NCI-H345 (cell line): ENCODE measurements at places on chromosomes 7 and 10.

DNA sequence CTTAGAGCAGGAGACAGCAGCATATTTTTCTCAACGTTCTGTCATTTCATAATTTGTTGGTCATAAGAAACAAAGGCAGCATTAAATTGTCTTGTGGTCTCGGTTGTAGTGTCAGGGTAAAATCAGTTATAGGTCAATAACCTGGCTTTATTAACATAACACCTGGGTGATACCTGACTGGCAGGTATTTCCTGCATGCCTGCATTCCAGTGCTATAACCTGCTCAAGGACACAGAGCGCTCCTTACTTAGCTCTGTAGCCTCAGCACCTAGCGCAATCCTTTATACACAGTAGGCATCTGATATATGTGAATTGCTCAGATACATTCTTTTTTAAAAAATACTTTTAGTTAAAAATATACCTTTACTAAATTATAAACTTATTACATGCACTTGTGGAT is 38.9 kb upstream of the PRKG1 start:
- DNase-seq, result no peak

- no peak for DNase-seq
These were observed 7.4 kb downstream of the TBL2 start for GRCh38 chr7:73570977-73571376.

- no peak for DNase-seq
These were observed 247.9 kb downstream of the BAMBI start for GRCh38 chr10:28925121-28925663.

GRCh38 chr7:7119729-7120128 is 62.6 kb upstream of the C1GALT1 start:
- DNase-seq, result no peak

DNA sequence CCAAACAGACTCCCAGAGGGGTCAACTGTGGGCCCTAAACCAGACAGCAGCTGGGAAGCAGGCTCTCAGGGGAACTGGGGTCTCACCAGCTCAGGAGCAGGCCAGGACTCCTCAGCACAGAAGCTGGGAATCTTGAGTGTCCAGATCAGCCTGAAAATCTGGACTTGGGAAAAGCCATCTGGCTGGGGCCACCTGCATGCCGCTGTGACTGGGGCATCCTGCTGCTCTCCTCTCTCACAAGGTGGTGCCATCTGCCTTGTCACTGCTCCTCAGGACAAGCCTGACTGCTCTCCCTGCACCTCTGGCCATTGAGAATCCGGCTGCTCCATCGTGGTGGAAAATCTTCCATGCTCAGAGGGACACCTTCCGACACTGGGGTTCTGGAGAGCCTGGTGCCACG is 141.4 kb downstream of the PLPP4 start:
- DNase-seq, result peak; percentile 6

DNA sequence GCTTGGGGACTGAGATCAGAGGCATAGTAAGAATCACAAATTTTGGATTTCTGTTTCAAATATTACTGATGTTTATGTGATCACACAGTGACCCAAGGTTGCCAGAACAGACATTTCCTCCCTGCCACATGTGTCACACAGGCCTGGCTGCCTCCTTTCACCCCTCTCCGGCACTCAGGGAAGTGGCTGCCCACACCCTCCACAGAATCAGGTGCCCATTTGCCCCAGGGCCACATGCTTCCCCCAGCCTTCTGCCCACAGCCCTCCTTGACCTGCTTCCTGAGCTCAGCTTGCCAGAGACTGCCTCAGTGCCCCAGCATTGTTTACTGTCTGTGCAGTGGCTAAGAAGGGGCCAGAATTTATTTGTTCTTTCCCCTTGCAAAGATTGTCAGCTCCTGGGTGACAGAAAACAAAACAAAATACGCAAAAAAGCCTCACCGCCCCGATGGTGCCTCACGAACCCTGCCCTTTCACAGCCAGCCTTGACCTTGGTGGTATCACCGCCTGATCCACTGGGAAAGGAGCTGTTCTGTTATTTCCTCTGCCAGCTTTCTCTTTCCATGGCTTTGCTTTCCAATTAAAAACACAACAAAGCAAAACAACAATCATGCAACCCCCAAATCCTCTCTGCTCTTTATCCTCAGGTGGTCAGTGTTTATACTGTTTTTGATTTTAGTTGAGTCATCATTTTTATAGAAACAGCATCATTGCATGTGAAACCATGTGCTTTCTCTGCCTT is 52.8 kb downstream of the CHN2 start:
- DNase-seq, result no peak

DNA sequence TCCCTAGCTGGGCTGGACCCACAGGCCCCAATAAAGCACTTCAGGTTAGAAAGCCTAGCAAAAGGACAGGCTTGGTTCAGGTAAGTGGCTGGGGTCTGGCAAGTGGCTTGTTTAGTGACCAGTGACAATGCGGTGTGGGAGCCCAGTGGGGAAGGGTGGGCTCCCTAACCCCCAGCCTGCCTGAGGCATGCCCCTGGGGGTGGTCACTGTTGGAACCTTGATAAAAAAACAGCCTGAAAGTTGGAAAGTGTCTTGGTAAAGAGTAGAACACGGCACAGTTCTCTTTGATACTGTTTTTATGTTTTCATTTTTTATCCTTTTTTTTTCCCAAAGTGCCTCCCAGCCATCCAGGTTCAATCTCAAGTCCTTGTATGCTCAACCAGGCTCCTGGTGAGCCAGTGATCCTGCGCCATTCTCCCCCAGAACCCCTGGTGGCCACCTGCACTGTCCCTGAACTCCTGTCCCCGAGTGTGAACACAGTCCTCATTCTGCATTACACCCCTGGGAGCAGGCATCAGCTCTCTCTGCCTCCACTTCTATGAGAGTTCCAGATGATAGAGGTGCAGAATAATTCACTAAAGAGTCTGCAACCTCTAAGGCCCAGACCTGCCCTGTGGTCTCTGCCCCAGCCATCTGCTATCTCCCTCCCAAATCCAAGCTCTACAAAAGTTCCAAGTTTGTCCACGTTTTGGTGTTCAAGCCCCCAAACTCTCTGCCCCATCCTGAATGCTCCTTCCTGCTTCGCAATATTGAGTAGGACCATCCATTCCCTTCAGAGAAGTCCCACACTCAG is 15.0 kb upstream of the CXCL12 start:
- DNase-seq, result no peak

- no peak for DNase-seq
These were observed at the start of gene BLNK for GRCh38 chr10:96271016-96271815. Gene BLNK (minus strand): TSS chr10:96271569. CDS start chr10:96271398, 171 bp downstream.

GRCh38 chr10:113982769-113983168 is 60.9 kb upstream of the ADRB1 start:
- DNase-seq, result peak; percentile 52

DNA sequence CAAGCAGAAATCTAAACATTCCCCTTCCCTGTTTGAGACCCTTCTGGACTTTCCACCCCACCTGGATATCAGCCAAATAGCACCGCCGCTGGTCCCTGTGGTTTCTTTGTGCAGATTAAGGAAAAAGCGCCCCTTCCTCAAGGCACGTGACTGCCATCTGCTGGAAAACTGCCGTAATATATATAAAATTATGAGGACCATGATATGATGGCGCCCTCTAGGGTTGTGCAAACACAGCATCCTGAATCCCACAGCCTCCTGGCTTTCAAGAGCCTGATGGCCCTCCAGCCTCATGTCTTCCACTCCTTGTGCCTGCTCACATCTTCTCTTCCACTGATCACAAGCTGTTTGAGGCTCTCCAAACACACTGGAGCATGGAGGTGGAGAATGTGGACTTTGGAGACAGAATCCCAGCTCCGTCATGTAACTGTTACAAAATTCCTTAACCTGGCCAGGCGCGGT is 121.3 kb downstream of the MYL10 start:
- DNase-seq, result peak; percentile 58

GRCh38 chr7:138980563-138981291 is 462 bp downstream of the KIAA1549 start:
- peak; percentile 56 for DNase-seq

- DNase-seq, result no peak
These were observed 452.2 kb upstream of the SORCS1 start for GRCh38 chr10:107616463-107617410.

DNA sequence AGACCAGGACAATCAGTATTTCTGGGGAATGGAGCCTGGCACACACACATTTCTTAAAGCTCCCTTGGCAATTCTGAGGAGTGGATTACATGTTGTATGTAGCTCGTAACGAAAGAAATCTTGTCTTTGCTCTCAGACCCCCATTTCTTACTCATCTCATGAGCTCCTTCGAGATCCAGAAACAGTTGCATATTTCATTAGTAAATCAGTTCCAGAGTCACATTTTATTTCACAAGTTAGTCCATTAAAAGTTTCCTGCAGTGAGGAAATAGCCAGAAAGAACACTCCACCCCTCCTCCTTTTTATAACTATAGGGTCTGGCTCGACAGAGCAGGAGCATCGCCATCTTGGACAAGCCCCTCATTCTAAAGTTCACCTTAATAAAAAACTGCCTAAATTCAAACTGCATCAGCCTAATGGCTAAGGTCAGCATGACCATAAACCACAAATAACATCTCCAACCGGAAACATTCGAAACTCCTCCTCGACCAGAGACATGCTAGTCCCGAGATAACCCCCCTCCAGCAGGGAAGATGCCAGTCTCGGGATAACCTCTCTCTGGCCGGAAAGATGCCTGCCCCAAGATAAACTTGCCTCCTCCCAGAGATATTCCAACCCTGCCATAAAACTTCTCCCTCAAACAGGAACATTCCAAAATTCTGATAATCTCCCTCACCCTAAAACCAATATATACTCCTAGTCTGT is 7.4 kb downstream of the EGFR start:
- DNase-seq, result no peak

- no peak for DNase-seq
These were observed 743 bp downstream of the MKI67 start for GRCh38 chr10:128125416-128125943.

- DNase-seq, result no peak
These were observed 139.5 kb downstream of the SEMA3E start for GRCh38 chr7:83509255-83510021.

DNA sequence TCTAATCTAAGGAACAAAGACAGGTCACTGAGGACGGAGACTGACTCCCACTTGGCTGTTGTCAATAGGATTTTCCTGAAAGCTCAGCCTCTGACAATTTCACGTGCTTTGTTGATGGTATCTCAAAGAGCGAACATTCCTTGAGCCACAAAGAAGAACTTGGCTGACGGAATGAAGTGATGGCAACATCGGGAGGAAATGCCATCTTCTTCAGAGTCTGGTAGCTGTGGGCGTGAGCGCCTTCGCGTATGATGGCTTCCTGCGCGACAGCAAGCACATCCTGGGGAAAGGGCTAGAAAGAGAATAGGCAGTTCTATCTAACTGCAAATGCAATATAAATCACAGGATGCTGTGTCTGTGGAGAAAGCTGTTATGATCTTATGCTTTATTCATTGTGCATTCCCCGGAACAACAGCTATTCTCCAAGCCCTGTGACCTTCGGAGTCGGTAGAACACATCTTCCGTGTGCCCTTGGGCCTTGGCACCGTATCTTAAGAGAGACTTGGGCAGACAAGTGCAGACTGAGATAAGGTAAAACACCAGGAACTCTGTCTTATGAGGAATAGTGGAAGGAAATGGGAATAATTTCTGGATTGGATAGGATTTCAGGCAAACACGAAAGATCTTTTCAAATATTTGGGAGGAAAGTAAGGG is 19.6 kb upstream of the GTPBP4 start:
- no peak for DNase-seq

GRCh38 chr10:119383174-119383856 is 159.2 kb downstream of the RGS10 start:
- DNase-seq, result no peak

DNA sequence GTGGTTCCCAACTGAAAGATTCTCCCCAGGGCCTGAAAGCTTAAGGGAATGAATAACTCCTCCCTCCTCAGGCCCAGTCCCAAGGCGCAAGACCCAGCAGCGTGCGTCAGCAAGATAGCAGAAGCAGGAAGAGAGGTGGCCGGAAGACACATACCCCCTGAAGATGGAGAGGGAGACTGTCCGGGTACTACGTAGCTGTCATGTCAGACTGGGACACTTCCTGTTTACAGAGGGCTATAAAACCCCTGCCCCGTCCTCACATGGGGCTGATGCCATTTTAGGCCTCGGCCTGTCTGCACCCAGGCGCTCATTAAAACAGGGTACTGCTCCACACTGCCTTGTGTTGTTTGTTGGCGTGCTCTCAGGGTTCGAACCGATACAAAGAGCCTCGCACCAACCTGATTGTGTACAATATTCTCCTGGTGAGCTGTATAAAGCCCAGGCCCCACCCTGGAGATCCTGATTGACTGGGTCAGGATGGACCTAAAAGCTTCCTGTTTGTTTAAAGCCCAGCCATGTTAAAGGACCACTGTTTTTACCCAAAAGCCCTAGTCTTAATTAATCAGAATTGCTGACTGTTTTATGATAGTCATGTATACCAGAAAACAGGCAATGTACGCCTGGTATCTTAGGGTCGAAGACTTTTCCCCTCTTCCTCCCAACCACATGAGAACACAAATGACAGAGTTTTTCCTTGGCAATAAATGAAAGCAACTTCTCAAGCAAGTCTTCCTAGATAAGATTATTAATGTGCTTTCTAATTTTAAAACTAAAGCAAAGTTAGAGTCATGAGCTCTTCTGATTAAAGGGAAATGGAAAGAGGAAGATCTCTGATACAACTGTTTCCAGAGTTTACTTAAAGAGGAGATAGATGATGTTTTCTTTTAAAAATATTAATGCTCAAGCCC is 251.5 kb downstream of the DOCK4 start:
- no peak for DNase-seq

DNA sequence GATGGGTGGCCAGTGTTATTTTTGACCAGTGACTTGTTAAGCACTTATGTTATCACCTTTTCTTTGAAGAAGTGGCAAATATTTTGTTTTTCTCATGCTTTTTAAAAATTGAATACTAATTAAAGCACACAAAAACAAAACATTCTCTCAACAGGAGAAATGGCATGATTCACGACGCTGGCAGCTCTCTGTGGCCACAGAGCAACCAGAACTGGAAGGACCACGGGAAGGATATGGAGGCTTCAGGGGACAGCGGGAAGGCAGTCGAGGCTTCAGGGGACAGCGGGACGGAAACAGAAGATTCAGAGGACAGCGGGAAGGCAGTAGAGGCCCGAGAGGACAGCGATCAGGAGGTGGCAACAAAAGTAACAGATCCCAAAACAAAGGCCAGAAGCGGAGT is 6.2 kb upstream of the KIFBP start:
- no peak for DNase-seq

GRCh38 chr7:118777308-118777707 is 552.8 kb downstream of the ANKRD7 start:
- DNase-seq, result no peak

DNA sequence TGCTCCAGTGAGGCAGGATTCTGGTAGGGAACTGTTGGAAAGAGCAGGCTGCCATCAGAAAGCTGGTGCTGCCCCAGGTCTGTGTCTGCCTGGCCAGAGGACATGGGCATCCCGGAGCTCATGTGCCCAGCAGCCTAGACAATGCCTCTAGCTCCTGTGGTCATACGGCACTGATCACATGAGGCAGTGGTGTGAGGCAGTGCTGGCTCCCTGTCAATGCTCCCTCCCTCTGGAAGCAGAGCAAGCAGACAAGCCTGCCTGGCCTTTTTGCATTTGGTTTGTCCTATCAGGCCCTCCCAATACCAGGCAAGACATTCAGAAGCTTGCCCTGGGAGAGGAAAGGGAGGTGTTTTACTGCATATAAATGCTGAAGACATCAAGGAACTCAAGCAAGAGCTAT is 19.5 kb upstream of the MMP21 start:
- no peak for DNase-seq
